ENCODE measurements at places on chromosomes 5 and 9.
A peak's percentile ranks its signal among the peaks of the same experiment; 100 is the strongest.

DNA sequence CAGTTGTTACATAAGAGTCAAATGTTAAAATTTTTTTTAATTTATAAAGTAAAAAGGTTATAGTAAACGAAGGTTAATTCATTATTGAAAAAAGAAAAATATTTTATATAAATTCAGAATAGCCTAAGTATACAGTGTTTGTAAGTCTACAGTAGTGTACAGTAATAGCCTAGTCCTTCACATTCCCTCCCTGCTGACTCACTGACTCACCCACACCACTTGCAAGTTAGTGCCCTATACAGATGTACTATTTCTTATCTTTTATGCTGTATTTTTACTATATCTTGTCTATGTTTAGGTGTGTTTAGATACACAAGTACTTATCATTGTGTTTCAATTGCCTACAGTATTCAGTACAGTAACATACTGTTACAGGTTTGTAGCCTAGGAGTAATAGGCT, 57.6 kb downstream of the MAMDC2 start:
- DNase-seq: no peak

- no peak for DNase-seq
Observed at GRCh38 chr9:126337729-126338372, 11.2 kb downstream of the MVB12B start.

GRCh38 chr5:138872841-138873465, 2.2 kb downstream of the LRRTM2 start:
- DNase-seq: no peak

DNA sequence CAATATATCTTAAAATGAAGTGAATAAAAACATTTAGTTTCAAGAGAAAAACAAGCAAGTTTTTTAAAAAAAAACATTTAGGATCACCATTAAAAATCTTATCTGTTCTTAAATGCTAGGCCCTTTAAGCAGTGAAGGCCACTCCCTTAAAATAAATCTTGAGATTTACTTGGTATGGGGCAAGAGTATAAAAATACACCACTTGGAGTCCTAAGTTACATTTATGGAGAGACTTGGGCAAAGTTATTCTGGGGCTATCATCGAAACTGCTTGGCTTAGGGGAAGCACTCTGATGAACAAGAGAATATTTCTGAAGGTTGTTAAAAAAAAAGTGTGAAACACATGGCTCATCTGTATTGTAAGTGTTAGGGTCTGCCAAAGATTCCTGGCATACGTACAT, 97.4 kb downstream of the NR3C1 start:
- no peak for DNase-seq

DNA sequence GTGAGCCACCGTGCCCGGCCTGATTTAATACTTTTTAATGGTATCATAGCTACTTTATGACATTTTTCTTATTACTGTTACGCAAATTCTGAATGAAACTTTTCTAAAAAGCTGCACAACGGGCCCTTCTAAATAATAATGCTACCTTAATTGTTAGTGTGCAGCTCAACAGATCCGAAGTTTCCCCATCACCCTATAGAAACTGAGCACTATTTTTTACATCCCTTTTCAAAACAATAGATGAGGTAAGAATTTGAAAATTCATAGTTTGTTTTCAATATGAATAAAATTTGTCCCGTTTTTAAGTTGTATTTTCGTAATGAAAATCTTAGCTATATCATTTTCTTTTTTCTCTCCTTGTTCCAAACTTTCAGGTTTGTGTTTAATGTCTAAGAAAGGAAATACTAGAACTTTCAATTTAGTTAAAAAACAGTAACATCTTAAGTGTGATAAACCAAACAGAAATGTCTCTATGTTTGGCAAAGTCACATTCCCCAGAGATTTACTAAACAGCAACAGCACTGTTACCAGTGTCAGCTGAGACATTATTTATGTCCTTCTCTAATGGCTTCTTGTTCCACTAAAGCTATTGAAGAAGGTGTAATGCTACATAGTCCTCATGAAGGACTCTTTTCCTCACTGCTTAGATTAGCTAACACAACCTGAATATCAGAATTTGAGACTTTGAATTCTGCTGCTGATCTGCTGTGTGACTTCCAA, 22.9 kb downstream of the KIF2A start:
- no peak for DNase-seq

DNA sequence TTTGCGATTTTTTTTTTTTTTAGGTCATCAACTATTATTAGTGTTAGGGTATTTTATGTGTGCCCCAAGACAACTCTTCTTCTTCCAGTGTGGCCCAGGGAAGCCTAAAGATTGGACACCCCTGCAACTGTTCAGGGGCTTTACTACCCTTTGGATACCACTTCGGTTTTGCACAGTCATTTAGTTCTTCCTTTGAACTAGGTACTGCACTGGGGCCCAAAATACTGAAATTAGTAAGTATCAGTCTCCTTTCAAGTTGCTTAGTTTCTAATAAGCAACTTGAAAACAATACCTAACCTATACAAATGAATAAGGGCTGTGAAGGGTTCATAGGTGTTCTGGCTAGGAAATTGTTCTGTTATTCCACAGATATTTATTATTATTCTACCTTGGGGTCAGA, 45.3 kb downstream of the CWC27 start:
- no peak for DNase-seq

DNA sequence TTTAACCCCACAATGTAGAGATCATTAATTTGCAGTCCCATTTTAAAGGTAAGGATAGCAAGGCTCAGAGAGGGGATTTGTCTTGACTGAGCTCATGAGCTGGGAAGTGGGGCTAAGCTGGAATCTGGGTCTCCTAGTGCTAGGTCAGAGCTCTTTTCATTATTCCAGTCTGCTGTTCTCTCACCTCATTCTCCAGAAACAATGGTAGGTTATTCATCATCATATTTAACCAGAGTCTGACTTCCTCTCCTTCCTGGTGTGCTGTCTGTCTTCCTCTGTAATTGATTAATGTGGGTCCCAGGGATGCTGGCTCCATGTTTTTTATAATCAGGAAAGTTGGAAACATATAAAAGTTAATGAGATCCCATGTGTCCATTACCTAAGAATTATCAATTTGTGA, 20.6 kb downstream of the C9orf43 start:
- no peak for DNase-seq

DNA sequence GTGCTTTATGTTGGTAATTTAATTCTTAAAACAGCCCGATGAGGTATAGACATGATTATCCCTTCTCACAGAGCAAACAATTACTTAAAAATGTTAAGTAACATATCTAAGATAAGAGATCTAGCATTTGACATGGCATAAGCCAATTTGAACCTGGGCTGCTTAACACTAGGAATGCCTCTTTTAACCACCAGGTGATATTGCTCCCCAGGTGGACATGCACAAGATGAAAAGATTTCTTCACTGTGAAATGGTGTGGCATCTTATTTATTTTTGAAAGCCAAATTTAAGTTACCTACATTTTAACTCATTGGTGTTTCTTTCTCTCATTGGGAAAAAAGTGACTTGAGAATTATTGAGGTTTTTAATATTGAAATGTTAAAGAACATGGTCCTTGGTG, 15.8 kb upstream of the LRRC70 start:
- no peak for DNase-seq

GRCh38 chr9:83432877-83433550, 105.2 kb downstream of the FRMD3 start:
- no peak for DNase-seq

- no peak for DNase-seq
Observed at GRCh38 chr5:34686762-34687268, 30.7 kb downstream of the RAI14 start.

- no peak for DNase-seq
Observed at GRCh38 chr5:143916451-143916850, 104.5 kb downstream of the HMHB1 start.

GRCh38 chr5:79130781-79131180, 19.2 kb downstream of the BHMT start:
- DNase-seq: no peak

GRCh38 chr9:114143234-114143633, 12.1 kb upstream of the COL27A1 start:
- DNase-seq: no peak

DNA sequence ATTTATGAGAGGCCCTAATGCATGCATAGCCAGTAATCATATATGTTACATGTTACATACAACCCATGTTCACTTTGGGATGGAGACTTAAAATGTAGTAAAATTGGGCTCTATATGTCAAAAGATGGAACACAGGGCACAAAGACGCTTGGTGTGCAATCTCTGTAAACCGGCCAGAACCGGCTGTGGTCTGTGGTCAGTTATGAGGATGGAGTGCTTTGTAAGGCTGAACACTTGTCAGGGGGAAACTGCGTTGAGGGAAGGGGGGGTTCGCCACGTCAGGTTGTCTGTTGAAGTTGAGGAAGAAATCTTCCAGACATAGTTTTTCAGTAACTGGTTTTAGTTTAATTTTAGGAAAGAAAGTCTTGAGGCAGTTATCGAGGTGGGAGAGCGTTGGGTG, 2.7 kb upstream of the CKMT2 start:
- DNase-seq: no peak

DNA sequence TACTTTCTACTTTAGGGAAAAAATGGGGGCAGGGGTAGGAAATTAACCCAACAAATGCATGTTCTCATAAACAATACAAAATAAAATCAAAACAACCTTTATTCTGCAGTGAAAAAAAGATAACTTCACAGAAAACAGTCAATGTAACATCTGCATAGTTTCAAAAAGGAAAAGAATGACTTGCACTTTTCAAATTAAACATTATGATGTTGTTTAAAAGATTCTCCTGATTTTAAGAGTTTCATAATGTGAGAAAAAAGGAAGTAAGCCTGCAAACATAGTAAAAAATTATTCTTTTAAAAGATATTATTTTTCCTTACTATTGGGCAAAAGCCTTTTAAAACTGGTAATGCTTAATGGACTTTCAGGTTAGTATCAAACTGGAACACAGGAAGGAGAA, 7.6 kb downstream of the C9orf72 start:
- DNase-seq: no peak

GRCh38 chr9:110157823-110158664, 49.9 kb downstream of the C9orf152 start:
- no peak for DNase-seq

DNA sequence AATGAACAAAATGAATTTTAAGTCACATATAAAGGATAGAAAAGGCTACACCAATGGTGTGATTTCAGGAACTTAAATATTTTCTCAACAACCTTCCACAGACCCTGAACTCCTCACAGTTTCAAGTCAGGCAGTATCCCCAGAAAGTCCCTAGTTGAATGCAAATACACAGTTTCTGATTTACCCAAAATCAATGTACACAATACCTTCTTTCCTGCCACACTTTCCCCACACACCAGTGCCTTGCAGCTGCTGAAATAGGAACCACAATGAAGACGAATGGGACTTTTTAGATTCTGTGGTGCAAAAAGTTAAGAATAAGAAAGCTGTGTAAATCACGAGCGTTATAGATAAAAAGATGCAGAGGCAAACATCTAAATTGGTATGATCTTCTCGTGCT, 552.4 kb upstream of the MEF2C start:
- no peak for DNase-seq

DNA sequence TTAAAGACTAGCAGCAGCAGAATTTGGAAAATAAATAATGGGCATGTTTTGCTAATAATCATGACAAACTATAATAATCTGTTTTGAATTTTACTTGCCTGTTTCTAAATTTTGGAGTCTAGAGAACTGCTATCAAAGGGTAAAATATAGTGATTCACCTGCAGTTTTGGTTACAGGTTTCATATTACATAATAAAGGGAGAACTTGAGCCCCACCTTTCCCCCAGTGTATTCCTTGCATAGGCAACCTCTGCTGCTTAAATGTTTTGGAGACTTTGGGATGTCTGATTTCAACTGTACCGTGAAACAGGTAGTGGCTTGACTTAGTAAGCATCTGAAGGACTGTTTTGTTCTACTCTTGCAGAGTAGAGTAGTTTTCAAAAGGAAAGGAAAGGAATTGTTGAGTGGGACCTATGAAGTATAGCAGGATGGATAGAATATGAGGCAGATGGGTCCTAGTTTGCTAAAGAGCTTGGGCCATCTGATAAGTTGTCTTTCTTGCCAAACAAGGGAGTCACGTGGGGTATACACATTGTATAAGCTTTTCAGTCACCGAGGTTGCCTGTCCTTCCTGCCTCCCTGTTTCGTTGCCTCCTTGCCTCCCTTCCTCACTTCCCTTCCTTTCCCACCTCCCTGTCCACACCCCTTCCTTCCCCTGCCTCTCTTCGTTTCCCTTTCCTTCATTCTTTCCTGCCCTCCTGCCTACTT, 19.1 kb downstream of the CREBRF start:
- DNase-seq: no peak

DNA sequence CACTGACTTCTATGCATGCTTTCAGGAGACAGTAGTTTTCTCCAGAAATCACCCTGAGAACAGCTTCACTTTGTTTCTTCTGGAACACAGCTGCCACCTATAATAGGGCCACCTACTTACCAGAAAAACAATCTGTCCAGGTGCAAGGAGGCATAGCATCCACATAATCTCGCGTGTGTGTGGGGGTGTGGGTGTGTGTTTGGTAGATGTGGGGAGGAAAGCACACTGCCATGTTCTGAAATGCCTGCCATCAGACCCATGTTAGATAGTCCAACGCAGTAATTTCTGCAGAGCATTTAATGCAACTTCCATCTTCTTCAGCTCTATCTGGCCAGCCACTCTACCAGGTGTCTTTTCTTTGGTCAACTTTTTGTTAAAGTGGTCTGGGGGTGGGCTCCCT, 102.9 kb downstream of the ACER2 start:
- DNase-seq: no peak

- DNase-seq: no peak
Observed at GRCh38 chr5:176438959-176439757, 9.0 kb upstream of the FAF2 start.

DNA sequence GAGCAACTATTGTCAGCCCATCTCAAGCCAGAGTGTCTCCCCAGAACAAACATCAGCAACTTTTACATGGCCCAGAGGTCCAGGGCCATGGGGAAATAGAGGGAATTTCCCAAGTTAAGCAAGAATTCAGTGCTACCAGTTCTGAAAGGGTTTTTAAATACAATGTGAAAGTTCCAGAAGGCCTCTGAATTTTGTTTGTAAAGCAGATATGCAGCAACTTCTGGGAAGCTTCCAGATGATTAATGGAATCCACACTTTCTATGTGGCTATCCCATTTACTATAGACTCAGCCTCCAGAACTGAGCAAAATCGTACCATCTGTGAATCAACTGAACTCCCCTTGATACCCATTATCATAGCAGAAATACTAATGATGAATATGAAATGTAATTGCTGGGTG, 93.8 kb downstream of the FEM1C start:
- no peak for DNase-seq

DNA sequence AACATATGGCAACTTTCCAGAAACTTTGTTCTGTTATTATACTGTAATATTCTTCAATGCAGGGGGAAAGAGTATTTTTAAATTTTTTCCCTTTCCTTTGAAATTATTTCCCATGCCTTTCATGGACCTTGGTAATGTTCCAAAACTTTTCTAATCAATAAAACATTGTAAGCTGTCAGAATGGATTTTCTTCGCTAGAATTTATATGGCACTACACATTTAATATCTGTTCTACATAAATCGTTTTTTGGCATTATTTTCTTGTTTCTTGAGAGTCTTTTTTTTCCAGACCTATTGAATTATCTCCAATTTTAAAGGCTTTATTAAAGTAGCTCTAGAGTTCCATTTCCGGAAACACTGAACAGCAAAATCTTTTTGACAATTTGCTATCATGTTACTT, 249.0 kb downstream of the TMEM167A start:
- no peak for DNase-seq

GRCh38 chr5:169805527-169805934, 168.5 kb downstream of the DOCK2 start:
- peak; percentile 1 for DNase-seq

Measured in CD4-positive, alpha-beta T cell treated with Interferon gamma for 1 hour (primary cell).